ENCODE measurements at places on chromosomes 6 and 20.

- no peak for DNase-seq
Measured at GRCh38 chr6:53827531-53827930, 32.7 kb downstream of the LRRC1 start.

DNA sequence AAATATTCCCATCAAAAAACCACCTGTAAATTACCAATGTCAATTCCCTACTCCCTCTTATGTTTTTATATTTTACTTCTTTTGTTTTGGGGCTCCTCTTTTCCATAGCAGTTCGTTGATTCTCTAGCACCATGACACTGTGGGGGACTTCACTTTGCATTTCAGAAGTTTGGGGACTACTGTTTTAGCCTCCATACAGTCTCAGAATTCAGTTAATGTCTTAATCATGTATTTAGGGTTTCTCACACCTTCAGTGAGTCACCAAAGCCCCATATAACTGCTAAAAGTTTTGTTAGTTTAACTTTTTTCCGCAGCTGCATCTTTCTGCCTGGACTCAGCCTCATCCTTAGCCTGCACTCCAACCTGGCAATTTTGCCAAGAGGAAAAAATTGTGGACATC, 20.7 kb upstream of the AIG1 start:
- DNase-seq = no peak

- no peak for DNase-seq
Measured at GRCh38 chr6:157198425-157199279, 124.7 kb downstream of the TMEM242 start.

DNA sequence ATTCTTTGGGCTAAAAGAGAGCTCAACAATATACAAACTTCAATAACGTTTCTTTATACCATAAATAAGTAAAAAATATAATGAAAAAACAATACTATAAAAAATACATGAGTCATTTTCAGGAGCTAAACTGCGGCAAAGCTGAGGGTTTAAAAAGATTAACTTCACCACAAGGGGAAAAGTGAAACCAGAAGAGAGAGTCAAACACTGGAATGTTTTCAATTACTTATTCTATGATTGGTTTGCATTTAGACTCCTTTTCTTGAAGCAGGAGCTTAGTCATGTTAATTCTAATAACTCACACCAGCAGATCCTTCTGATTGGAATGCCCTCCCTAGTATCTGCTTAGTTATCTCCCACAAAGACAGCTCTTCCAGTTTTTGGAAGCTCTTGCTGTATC, 627.3 kb downstream of the UTRN start:
- DNase-seq = no peak

- no peak for DNase-seq
Measured at GRCh38 chr6:113352831-113353230, 504.3 kb upstream of the MARCKS start.

DNA sequence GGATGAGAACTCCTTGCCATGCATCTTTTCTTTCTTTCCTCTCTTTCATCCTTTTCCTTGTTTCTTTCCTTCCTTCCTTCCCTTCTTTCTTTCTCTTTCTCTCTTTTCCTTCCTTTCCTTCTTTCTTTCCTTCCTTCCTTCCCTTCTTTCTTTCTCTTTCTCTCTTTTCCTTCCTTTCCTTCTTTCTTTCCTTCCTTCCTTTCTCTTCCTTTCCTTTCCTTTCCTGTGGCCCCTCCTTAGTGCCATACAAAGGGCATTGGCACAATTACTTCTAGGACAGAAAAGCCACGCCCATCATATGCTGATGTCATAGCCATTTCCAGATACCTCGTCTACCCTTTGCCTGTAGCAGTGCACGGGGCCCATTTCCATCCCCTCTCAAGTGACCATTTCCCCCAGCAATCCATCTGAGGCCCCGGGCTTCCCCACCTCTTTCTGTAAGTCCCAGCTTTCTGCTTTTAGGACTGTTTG, 2.2 kb upstream of the CENPB start:
- no peak for DNase-seq

DNA sequence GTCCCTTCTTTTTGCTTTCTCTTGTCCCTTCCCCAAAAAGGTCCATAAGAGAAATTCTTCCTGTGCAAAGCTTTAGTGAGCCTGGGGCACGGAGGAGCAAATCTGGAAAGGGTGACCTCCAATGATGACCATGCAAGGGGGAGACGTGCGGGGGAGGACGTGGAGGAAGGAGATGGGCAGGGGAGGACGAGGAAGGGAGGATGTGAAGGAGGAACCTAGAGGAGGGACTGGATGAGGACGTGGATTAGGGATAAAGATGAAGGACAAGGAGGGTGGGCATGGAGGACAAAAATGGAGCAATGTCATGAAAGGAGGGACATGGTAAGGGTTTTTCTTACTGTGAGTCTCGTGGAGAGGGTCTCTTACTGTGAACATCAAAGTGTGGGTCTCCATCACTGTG, 139.5 kb downstream of the ERMARD start:
- no peak for DNase-seq

DNA sequence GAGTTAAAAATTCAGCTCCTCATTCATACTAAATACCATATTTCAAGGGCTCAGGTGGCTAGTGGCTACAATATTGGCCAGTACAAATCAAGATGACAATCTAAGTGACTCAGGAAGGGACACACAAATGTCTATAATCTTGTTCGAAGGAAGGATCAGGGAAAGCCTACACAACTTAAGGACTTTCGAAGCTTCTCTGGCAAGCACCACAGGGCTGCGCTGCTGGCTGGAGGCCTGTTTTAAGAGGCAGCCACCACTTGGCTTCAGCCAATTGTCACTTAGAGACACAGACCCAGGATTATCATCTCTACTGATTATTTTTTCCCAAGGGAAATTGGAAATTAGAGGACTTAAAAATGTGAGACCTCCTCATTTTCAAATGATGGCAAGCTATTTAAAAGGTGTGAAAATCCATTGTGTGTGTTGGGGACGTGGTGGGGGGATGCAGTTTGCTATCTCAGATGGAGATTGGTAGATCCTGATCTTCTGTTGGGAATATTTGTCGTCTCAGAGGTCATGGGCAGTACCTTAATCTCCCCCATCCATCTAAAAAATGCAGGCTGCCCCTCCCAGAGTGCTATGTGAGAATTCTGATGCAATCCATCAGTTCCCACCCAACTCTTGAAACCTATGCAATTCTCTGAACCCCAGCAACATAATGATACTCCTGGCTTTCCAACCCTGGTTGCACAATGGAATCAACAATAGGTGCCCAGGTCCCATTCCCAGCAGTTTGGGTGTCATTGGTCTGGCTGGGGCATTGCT, 11.3 kb downstream of the ARHGAP40 start:
- DNase-seq = no peak

GRCh38 chr6:4139272-4139671, 3.9 kb upstream of the ECI2 start:
- no peak for DNase-seq

GRCh38 chr20:43531091-43531443, 23.6 kb downstream of the L3MBTL1 start:
- DNase-seq = no peak

GRCh38 chr20:58742668-58743566, 50.3 kb downstream of the NPEPL1 start:
- DNase-seq = no peak

DNA sequence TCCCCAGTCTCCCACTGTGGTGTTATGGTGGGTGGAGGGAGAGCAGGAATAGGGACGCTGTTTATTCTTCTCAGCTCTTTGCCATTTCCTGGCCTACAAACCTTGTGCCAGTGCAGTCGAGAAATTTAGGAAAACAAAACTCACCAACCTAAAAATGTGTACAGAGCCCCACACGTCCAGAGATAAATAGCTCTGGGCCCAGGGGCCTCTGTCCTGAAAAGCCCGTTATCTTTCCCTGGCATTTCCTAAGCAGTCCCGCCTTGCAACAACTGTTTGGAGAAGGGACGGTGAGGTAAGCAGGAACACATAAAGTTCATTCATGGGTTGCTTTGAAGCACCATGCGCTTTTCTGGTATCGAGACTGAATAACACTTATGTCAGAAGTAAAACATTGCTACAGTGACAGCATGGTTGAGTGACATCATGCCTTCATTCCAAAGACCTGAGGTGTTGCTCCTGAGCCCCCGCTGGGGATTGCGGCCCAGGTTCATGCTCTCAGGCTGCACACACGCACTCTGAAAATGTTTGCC, 80.1 kb upstream of the NXT1 start:
- DNase-seq = no peak

- no peak for DNase-seq
Measured at GRCh38 chr6:118596774-118597320, 48.8 kb downstream of the PLN start.

- DNase-seq = no peak
Measured at GRCh38 chr6:27477318-27478013, 4.6 kb upstream of the ZNF184 start.

DNA sequence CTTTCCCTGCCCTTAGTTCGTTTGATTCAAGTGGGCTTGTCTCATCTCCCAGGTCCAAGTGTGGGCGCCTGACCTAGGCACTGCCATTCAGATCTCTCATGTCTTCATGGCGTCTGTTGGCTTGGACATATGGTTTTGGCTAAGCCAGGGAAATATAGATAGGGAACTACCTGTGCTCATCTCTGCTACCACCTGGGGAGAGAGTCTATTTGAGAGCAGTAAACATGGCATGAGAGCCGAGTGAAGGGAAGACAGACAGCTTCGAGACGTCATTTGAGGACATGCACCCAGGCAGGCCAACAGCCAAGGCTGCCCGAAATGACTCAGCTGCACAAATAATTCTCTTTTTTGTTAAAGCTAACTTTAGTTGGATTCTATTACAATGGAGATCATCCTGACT, 370.7 kb upstream of the AGPAT4 start:
- no peak for DNase-seq

GRCh38 chr20:35062478-35062877, 30.1 kb downstream of the TRPC4AP start:
- DNase-seq = no peak

DNA sequence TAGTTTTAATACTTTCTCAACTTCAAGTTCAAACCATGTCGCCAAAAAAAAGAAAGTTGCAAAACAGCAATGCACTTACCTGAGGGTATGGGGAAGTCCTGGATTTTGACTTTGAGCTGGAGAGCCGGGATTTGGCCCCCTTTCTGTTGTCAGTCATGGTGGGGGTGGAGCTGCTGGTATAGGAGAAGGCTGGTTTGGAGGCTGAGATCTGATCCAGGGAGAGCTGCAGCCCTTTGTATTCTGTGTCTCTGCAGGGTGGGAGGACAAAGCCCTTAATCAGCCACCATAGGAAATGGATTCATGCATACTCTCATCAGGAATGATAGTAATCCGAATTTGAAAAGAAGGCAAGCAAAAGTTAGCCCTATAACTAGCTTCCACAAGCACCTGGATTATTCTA, 44.0 kb downstream of the SIM1 start:
- no peak for DNase-seq

GRCh38 chr20:33709398-33709797, 10.7 kb downstream of the PXMP4 start:
- DNase-seq = no peak

DNA sequence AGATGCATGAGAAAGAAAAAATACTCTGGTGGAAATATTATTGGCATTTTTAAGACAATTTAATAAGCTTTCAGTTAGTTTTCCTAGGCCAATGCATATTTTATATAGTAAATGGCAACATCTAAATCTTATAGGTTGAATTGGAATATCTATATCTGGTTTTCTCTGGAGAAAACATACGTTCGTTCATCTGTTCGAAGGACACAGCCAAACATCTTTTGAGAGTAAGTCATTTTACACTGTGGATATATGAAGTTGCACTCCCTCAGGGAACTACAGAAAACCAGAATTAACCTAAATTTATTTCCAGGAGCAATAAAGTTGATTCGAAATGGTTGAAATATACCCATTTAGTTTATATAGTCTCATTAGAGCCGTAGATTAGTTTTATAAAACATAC, 49.0 kb downstream of the MYLIP start:
- no peak for DNase-seq

- peak; percentile 59 for DNase-seq
Measured at GRCh38 chr6:7909323-7910276, 988 bp downstream of the TXNDC5 start.
